IMR-90 (cell line): ENCODE measurements at places on chromosomes 6 and 20. TPM values are rescaled to one million over a fixed set of nuclear protein-coding genes. Genes with fewer than 3 reads are reported as not detected.

- DNase-seq: no peak
Observed at GRCh38 chr20:38386004-38386403, 39.7 kb downstream of the LBP start.

The C20orf141 gene
- total RNA-seq: 0.36 TPM in 1 of 2 replicates, not detected in the other

DNA sequence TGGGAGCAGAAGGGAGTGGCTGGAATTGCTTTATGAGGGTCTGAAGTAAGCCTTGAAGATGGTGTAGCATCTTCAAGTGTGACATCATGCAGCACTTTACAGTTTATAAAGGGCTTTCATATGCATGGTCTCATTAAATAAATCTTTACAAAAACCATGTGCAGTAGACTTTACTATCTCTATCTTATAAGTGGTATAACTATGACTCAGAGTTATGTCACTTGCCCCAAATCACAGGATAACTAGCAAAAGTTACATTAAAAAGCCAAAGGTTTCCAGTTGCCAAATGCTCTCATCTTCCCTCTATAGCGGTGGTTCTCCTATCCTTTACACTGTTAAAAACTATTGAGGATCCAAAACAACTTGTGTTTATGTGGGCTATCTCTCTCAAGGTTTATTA, 687.7 kb upstream of the MARCKS start:
- DNase-seq: peak; percentile 81

GRCh38 chr20:53752583-53752970, 158.9 kb upstream of the ZNF217 start:
- DNase-seq: no peak

DNA sequence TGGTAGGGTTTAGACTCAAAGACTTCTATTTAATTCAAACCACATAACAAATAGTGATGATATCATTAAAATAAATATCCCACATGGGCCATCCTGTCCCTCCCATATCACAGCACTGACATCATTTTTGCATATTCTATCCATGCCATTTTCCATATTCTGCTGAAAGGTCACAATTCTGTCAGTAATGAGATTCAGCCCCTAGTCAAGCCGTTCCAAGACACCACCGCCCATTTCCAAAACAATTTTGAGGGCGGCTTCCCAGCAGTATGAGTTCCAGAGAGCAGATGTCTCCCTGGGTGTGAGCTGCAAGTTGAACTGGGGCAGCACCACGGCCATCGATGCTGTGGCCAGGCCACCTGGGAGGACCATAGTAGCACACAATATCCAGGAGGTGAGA, 65.1 kb upstream of the PLEKHG1 start:
- DNase-seq: no peak

GRCh38 chr6:78615430-78615904, 251.9 kb upstream of the IRAK1BP1 start:
- no peak for DNase-seq

The TRAM2 gene
- total RNA-seq: 77.2 and 81.1 TPM in 2 replicates

DNA sequence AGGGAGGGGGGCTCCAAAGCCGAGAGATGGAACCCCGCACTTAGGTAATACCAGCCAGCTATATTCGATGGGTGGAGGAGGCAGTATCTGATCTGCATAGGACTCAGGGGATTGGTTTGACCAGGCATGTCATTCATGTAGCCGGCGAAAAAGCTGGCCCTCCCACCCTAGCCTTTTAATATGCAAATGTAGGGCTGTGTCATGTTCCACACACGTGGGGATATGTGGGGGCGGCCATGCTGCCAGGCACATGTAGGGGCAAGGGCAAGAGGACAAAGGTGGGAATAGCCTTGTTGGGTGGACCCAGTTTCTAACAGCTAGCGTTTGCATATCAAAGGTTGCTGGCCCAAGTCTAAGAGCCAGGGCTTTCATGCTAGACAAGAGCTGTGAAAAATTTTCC, 39.1 kb upstream of the DDR1 start:
- DNase-seq: no peak

The CTNNBL1 gene
- 29.2 and 34.1 TPM in 2 replicates for total RNA-seq

The LIN28B gene
- total RNA-seq: not detected in 2 replicates

The LRRC73 gene
- total RNA-seq: under 0.01 TPM in 2 replicates

DNA sequence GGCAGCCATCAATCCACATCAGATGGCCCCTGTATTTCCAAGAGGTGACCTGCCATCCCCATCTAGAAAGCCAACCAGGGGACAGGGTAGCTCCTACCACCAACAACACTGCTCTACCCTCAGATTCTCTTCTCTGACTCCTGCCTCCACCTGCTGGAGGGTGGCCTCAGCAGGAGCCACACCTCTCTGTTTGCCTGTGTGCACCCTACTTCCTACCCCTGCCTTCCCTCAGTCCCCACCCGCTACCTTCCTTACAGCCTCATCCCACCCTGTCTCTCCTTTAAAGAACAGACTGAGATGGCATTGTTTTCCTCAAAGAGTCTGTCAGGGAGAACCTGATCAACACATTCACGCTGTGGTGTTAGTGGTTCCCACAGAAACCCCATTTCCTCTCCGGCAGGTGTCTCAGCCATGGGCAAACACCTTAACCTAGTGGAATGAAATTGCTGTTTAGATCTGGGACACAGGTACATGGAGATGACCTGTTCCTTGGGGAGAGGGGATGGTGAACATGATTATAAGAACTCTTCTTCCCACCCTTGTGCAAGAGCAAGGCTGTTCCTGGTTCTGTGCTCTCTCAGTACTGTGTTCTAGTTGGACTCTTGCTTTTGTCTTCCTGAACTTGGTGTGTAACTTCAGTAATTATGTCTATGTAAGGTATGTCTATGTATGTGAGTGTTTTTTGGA, 1.8 kb downstream of the ENTPD6 start:
- no peak for DNase-seq

- DNase-seq: no peak
Observed at GRCh38 chr6:72412709-72413044, 209.2 kb upstream of the KCNQ5 start.

The CYP39A1 gene
- total RNA-seq: under 0.01 TPM in 1 of 2 replicates, not detected in the other

- peak; percentile 60 for DNase-seq
Observed at GRCh38 chr20:58852543-58853271, at the start of gene GNAS. GNAS (plus strand) TSS chr20:58852716.

- no peak for DNase-seq
Observed at GRCh38 chr20:62638679-62639406, 3.5 kb upstream of the SLCO4A1 start.

DNA sequence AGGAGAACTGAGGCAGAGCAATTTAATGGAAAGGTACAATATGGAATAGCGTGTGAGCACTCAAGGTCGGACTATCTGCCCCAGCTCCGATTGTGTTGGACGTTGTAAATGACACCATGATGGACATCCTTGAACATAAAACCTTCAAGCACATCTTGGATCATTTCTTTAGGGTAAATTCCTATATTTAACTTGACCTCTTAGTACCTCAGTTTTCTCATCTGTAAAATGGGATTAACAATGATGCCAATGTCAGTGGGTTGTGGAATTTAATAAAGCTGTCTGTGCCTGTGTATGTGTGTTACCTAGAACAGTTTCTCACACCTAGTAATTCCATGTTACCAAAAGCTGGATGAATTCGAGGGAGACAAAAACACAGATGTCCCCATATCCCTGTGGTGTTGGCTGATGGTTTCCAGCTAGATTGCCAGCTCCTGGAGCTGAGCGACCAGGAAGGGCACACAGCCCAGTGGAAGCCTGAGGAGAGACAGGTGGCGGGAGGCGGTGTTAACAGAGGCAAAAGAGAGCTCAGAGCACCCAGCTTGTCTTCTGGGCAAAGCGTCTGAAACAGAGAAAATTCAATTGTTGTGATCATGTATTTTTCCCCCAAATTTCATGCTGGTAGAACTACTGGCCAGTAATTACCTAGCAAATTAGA, 32.6 kb downstream of the MDFI start:
- no peak for DNase-seq

DNA sequence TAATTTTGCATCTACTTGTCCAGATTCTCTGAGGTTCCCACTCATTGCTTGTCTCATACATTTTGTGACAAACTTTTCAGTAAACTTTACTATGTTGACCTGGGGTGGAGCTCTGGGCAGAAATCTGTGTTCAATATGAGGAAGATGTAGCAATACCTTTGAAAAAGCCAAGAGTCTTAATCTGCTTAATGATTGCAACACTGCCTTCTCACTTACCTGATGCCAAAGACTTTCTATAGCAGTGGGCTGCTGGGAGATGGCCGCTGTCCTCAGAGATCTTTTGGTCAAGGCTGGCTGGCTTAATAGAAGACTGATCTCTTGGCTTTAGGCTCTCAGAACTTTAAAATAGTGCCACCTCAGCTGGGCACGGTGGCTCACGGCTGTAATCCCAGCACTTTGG, 70.1 kb upstream of the RBM24 start:
- DNase-seq: no peak

DNA sequence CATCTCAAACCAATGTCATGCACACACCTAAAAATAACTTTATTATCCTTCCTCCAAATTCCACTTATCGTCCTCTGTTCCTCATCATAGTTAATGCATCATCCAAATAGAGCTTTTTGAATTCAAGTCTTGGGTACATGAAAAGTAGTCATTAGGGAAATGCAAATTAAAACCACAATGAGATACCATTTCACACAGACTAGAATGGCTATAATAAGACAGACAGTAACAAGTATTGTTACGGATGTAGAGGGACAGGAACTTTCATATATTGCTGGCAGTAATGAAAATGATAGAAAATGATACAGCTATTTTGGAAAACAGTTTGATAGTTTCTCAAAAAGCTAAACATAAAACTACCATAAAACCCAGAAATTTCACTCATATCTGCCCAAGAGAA, 59.1 kb downstream of the FHL5 start:
- no peak for DNase-seq

The BANF2 gene
- not detected in 2 replicates for total RNA-seq

The UQCC2 gene
- total RNA-seq: 13.8 and 23.1 TPM in 2 replicates

The SCUBE3 gene
- 19.9 and 21.1 TPM in 2 replicates for total RNA-seq

The NHLRC1 gene
- total RNA-seq: 0.83 and 1.1 TPM in 2 replicates

The TRIM15 gene
- total RNA-seq: not detected in 2 replicates

GRCh38 chr6:69265090-69265489, 531.7 kb downstream of the LMBRD1 start:
- DNase-seq: no peak

GRCh38 chr20:14790771-14791620, 453.6 kb upstream of the FLRT3 start:
- DNase-seq: no peak

The CCM2L gene
- not detected in 2 replicates for total RNA-seq

The MLIP gene
- total RNA-seq: not detected in 2 replicates

The ACTL10 gene
- total RNA-seq: 0.18 and 0.28 TPM in 2 replicates
